ENCODE measurements at places on chromosomes 3 and 15. TPM values are rescaled to one million over a fixed set of nuclear protein-coding genes. Genes with fewer than 3 reads are reported as not detected.

- DNase-seq, result peak; percentile 92
Measured at GRCh38 chr3:101574388-101575112, 570 bp downstream of the PCNP start.

DNA sequence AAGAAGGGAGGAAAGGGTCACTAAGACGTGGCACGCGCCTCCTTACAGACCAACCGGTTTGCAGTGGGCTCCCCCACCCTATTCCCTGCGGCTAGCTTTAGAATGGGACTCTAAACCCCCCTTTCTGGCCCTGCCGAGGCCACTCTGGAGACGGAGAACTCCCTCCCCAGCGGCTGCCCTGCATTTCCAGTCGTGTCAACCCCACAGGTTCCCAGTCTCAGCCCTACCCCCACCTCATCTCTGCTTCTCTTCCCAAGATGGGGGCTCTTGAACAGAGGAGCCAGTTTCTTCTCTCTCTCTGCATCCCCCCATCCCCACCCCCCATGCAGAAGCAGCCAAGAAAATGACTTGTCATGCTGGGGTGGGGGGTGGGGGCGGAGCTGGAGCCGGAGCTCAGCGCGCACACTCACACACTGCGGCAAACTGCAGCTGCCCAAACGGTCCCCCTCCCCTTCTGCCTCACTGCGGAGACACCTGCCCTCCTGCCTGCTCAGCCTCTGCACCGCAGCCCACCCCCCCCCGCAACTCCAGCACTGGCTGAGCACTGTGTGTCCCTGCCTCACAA lies 871 bp downstream of the MAP1A start:
- no peak for DNase-seq

DNA sequence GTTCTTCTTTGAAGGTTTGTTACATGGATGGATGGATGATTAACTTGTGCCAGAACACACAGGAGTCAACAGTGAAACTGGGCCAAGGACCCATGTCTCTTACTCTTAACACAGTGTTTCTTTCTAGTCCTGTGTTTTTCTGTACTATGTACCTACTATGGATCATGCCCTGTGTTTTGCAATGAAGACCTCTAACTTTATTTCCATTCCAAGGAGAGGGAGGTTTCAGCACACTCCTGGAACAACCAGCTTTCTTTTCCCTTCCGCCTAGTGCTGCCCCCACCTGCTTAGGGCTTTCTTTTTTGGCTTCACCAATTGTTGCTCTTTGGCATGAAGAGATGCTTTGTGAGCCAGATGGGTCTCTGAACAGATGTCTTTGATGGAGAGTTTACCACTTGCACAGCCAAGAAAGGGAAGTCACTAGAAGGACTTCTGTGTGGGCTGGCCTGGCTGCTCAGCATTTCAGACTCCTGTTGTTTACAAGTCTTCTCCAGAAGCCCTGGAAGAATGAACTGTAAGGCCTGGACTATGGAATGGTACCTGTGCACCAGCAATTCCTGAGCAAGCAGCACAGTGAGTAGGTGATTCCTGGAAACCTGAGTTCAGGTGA lies 44.5 kb downstream of the SNAPC5 start:
- DNase-seq, result no peak

TSC22D2 gene
- total RNA-seq, result 19.1 TPM
